ENCODE measurements at places on chromosomes 5 and 9.

GRCh38 chr5:145180371-145180770 lies 654.8 kb downstream of the PRELID2 start:
- DNase-seq: no peak

DNA sequence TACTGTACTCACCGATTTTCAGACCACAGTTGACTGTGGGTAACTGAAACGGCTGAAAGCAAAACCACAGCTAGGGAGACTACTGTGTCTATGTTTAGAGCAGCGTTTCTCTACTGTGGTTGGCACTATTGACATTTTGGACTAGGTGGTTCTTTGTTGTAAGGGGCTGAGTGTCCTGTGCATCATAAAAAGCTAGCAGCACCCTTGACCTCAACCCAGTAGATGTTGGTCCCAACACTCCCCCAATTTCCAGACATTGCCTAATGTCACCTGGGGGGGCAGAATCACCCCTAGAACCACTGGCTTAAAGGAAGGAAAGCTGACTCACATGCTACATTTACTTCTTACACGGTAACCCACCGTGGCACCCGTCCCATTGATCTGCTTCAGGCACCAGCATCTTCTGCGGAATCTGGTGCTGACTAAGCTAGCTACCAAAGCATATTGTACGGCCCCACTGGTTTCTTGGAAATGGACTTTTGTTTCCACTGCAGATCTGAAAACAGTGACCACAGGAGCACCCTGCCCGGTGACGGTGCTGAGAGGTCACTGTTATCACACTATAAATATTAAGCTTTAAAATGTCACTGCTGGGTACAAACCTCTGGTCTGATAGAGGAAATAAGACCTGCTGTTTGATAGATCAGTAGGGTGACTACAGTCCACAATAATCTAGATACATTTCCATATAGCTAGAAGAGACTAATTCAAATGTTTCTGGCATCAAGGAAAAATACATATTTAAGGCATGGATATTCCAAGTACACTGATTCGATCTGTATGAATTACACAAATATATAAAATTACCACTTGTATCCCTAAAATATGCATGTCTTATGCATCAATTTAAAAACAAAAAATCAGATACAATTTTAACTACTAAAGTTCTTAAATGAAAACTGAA lies 151.4 kb downstream of the HSD17B3 start:
- no peak for DNase-seq

DNA sequence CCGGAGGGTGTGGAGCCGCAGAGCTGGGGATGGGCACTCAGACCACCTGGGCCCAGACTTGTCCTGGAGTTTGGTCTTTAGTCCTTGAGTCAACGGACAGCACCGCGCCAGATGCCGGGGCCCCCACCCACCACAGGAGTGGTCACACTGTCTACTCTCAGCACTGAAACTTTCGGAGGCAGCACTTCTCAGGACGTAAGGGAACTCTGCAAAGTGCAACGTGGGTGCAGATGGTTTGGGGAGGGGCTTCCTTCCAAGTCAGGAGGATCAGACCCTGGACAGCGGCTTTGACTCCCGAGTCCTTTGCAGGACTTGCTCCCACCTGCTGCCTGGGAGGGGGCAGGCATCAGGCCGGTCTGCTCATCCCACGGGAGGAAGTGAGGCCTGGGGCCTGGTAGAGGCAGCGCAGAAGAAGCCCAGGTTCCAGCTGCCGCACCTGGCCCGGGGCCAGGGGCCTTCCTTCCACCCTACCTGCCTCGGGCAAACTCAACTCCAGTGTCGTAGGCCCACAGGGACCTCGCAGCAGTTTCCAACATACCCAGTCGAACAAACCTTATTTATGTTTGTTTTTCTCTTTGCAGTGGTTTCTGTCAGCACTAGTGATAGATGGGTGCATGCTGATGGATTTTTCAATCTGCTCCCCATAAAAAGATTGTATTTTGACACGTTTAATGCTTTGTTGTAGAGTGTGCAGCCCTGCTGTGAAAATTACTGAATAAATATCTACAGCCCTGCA lies 149.8 kb upstream of the PPP1R26 start:
- no peak for DNase-seq

- DNase-seq: no peak
These were observed 2.6 kb downstream of the RNF44 start for GRCh38 chr5:176534640-176535039.

- peak; percentile 15 for DNase-seq
These were observed 7.5 kb downstream of the NDST1 start for GRCh38 chr5:150515446-150515845.

- DNase-seq: no peak
These were observed 264.8 kb upstream of the PTGER4 start for GRCh38 chr5:40414922-40415321.

- DNase-seq: no peak
These were observed 137.1 kb upstream of the BASP1 start for GRCh38 chr5:17080361-17080760.

GRCh38 chr5:31148959-31149475 lies 44.5 kb upstream of the CDH6 start:
- DNase-seq: no peak

DNA sequence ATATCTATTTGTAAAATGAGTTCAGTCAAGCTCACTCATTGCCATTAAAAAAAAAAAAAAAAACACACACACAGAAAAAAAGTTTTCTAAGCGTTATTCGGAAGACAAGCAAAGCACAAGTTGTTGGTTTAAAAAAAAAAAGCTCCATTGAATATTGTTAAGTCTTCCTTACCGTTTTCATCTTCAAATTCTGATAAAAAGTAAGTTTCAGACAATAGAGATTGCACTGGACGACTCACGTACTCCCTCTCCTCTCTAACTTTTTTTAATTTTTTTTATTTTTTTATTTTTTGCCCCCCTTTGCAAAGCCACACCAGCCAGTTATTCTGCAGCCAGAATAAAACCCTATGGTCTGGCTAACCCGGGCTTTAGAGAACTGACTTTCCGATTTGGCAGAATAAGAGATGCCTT lies 544 bp downstream of the ADAMTS6 start:
- peak; percentile 64 for DNase-seq

GRCh38 chr5:32545102-32545800 lies 40.1 kb upstream of the SUB1 start:
- DNase-seq: no peak

GRCh38 chr9:16720386-16720785 lies 150.1 kb downstream of the BNC2 start:
- peak; percentile 78 for DNase-seq

- no peak for DNase-seq
These were observed 46.5 kb downstream of the TAF11L14 start for GRCh38 chr5:17680737-17681136.

DNA sequence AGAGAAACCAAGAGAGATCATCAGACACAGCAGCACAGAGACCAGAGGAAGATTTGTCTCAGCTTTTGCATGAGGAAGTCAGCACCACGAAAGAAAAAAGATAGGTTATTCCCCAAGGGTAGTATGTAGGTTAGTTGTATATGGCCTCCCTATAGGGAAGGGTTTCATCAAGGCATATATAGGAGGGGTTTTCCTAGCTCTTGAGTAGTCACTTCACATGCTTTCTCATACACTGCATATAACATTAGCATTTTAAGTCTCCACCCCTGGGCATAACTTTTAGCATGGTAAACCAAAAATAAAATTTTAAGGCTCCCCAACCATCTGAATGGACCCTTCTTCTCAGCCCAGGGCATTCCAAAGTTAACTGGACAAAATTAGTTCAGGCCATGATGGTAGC lies 1571.6 kb upstream of the ACO1 start:
- no peak for DNase-seq

GRCh38 chr5:140347360-140347759 lies 957 bp upstream of the HBEGF start:
- no peak for DNase-seq

- DNase-seq: no peak
These were observed 92.6 kb upstream of the LMX1B start for GRCh38 chr9:126521089-126521488.

- peak; percentile 80 for DNase-seq
These were observed 21.5 kb downstream of the GABBR2 start for GRCh38 chr9:98686961-98687855.

GRCh38 chr9:6785682-6786081 lies 27.9 kb downstream of the KDM4C start:
- DNase-seq: no peak

DNA sequence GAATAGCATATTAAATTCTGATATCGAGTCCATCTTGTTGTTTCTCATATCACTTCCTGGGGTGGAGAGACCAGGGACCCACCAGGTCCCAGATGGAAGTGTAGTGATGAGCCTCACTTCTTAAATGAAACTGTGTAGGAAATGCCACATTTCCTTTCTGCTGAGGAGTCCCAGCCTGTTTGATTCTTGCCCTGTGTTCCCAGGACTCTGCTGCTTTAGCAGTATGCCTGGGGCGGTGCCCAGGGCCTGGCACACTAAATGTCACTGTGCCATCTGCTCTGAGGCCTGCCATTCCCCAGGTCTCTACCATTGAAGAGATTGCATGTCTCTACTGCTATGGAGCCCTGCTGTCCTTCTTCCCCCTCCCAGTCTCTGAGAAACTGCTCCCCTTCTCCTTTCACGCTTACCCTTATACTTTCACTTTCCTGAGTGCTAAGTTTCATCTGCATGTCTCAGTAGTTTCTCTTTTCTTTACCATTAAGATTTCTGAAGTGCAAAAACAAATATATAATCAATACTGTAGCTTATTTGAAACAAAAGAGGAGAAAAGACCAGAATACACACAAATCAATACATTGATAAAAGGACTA lies 260.4 kb downstream of the GABRB2 start:
- no peak for DNase-seq

- DNase-seq: no peak
These were observed 8.5 kb upstream of the ACSL6 start for GRCh38 chr5:132019857-132020555.

GRCh38 chr9:113349445-113350094 lies at the start of gene BSPRY:
BSPRY (plus strand) TSS chr9:113349541; CDS start chr9:113349580, 39 bp downstream.
- no peak for DNase-seq

GRCh38 chr5:34866989-34867471 lies 28.1 kb downstream of the TTC23L start:
- DNase-seq: no peak

DNA sequence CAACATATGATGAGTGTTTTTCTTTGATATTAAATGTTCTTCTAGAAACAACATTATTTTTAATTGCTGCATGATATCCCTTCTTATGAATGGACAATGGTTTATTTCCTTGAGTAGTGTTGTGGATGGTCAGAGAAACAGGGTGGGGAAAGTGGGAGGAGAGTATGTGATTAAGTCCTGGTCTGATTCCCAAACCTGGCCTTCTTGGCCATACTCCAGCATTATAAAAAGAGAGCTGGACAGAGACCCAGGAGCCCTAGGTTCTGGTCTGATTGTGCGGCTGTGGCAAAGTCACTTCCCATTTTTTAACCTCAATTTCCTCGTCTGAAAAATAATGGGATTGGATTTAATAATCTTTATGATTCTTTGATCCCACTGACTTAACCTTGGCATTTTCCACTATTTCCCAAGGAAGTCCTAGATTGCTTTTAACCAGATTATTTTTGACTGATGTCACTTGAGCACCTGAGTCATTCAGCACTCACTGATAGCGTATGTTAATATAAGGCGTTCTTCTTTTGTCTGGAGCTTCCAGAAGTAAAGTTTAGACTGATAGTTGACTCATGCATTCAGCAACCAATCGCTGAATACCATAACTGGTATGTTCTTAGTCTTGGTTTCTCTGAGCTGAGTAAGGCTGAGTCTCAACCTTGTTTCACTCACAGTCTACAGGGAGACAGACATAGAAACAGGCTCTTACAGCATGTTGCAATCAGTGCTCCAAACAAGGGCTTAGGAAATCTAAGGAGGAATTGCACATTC lies 26.2 kb downstream of the OSMR start:
- peak; percentile 87 for DNase-seq

DNA sequence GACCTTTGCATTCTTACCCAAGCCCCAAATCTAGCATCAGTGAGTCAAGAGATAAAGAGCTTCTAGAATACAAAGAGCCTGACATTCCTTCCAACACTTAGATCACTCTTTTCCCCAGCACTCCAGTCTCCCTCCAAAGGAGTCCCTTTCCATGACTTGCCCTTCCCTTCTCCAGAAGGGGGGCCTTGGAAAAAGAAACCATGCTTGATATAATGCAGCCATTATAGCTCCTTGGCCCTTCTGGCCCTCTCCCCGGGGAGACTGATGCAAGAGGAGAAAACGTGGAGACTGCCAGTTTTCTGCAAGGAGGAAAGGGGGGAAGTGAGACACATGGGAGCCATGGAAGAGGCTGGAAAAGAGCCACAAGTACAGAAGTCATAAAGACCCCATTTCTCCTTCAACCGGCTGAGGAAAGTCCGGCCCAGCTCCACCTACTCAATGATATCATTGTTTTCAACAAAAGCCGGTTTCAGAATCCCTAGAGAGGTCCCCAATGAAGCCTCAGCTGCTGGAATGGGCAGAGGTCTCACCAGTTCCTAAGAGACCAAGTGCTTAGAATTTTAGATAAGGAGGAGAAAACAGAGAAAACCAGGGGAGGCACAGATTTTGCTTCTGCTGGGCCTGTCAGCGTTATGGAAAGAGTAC lies 29.0 kb downstream of the ADAM19 start:
- DNase-seq: no peak

- DNase-seq: no peak
These were observed 58.0 kb downstream of the TMEM215 start for GRCh38 chr9:32841314-32841713.

Measured in endothelial cell of umbilical vein (primary cell).